Daoy (cell line): ENCODE measurements at places on chromosomes 5 and 9. TPM values are rescaled to one million over a fixed set of nuclear protein-coding genes. Genes with fewer than 3 reads are reported as not detected.

DNA sequence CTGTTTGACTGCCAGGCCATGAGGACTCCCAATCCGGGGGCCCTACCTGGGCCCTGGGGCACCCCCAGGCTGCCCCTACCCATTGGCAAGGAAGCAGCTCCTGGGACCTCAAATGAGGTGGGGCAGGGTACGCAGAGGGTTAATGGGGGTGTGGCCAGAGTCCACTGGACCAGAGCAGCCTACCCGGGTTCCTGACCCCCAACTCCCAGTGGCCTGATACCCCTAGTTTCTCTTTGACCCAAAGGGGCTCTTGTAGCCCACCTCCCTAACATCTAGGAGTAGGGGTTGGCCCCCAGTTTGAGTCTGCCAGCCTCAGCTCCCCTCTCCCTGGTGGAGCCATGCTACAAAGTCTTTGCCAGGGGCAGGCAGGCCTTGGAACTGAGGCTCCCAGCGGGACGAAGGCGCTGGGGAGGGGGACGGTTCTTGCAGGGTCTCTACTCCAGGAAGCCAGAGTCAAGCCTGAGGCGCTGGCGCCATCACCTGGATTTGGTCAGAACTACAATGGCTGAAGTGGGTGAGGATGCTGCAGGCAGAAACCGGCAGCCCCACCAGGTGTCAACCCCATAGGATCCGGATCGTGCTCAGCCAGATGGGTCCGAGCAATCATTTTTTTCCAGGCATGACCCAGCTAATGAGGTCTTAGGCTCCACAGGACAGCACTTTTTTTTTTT, 8.4 kb upstream of the CERCAM start:
- DNase-seq = peak; percentile 68

- no peak for DNase-seq
Measured at GRCh38 chr5:150411245-150411979, 1.3 kb downstream of the CD74 start.

DNA sequence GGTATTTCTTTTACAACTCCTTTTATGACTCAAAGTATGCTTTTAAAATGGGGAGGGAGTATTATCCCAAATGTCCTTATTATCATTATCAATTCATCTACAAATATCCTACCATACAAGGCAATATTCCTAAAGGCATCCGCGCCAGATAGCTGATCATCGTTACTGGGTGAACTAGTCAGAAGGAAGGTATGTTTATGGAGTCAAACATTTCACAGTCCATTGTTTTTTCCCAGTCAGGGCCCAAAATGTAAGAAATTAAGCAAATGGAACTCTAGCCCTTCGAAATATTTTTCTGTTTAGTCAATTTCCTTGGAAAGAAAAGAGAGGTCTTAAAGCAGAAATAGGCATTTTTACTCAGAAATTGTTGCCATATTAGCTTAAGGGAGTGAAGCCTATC, 188.5 kb upstream of the CCNG1 start:
- no peak for DNase-seq

GRCh38 chr5:133919148-133920136, 49.0 kb downstream of the C5orf15 start:
- DNase-seq = no peak

- no peak for DNase-seq
Measured at GRCh38 chr5:110267714-110268113, 458.8 kb downstream of the TMEM232 start.

DNA sequence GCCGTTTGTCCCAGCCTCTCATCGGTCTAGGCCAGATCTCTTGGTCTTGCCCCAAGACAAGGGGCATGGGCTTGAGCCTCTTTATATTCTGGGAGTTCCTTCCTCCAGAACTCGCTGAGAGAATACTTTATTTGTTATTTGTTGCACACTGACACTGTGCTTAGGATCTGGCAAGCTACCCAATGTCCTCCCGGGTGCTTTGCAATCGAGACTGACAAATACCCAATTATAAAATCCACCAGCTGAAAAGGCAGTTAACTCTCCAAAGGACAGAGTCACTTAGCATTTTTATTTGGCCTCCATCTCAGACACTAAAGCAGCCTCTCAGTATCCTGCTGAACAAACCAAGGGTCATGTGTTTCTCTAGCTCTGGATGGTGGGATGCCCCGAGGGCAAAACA, 500.2 kb upstream of the DAP start:
- no peak for DNase-seq

- DNase-seq = peak; percentile 3
Measured at GRCh38 chr5:158514986-158515359, 584.7 kb downstream of the EBF1 start.

DNA sequence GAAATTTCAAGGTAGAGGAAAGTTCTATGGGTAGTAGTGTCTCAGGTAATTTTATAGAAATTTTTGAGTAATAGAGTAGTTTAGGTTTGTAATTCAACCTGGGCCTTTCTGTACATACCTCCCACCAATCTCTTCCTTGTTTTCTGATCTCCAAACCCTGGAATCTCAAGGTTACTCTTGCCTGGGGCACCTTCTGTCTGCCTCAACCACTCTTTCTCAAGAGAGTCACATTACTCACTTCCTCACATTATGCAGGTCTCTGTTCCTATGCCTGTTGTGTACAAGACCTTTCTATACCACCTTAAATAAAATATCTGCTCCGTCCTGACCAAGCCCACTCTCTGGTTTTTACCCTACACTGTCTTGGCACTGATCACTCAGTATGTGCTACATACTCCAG, 412.6 kb upstream of the CTNND2 start:
- no peak for DNase-seq

- DNase-seq = no peak
Measured at GRCh38 chr5:176389135-176390123, 878 bp downstream of the HIGD2A start.

- DNase-seq = peak; percentile 45
Measured at GRCh38 chr5:114360816-114361723, 800 bp upstream of the KCNN2 start.

DNA sequence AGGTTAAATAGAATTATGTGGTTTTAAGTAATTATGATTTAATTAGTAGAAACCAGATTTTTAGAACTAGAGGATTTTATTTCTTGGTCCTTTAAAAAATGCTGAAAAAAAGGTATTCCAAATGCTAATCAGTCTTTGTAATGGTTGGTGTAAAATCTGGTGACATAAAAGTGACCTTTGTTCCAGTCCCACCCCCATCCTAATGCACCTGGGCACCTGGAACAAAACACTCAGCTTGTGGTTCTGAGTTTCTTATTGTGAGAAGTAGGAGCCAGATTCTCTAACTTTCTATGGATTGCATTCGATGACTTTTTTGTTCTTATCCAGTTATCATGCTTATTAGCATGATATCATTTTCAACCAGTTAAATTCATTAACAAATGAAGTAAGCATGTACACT, 115.1 kb upstream of the CTNND2 start:
- no peak for DNase-seq

GRCh38 chr9:136225748-136226679, 19.6 kb downstream of the QSOX2 start:
- peak; percentile 71 for DNase-seq

DNA sequence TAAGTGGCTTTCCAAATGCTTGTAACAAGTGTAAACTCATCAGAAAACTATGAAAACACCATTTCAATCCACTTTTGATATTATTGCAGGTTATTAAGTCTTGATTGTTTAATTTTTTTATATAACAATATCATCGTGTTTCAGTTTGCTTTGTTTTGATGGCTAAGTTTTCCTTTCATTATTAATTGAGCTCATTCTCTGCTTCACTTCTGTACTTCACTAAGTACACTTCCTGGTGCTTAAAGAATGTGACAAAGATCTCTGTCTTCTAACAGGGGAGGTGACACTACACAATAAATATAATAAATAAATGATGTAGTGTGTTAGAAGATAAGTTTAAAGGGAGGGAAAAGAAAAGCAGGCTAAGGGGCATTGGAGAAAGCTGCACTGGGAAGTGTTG, 13.0 kb upstream of the RAD23B start:
- no peak for DNase-seq

DNA sequence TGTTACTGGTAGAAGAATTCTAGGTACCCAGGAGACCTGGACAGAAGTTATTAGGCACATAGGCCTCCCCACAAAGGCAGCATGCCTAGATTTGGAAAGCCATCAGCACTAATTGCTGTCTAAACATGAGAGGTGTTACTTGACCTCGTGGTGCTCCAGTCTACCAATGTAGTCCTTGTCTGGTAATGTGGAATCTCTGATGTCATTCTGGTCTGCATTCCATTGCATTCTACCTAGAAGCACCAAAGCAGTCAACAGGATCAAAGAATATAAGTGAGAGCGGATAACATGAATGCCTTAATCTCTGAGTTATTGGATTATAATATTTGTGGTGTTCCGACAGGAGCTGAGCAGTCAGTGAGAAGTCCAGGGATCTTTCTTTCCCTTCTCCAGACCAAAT, 175.2 kb downstream of the PSAT1 start:
- no peak for DNase-seq

GRCh38 chr9:105176194-105176593, 68.3 kb upstream of the SLC44A1 start:
- no peak for DNase-seq

DNA sequence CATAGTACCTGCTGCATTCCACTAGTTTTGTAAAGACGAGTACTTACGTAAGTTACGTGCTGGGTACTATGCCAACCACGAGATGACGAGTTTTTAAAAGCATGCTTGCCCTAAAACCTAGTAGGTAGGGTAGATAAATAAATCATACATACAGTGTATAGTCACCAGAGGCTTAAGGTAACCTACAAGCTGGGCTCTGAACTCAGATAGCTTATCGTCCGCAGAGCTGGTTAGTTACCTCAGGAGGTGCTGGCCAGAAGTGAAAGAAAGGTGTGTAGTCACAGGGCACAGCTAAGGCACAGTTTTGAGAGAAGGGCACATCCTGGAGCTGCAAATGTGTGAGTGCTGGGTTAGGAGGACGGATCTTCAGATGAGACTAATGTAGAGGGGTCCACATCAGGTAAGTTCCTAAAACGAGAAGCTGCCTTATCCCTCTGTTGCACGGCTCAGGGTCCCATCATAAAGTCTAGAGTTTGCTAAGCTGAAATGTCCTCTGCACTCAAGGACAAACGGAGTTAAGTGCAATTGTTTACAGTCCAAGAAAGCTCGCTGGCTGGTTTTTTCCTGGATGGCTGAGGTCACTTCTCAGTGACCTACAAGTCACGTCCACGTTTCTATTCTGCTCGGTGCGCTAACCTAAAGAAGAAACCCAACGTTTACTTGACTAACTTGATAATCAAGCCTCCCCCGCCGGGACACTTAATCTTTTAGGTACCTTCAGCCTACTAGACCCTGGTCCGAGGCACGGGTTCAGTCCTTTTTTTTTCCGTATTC, 1.1 kb upstream of the SNX24 start:
- DNase-seq = no peak

- DNase-seq = peak; percentile 49
Measured at GRCh38 chr5:172106511-172107356, 81.3 kb downstream of the STK10 start.

- no peak for DNase-seq
Measured at GRCh38 chr9:114894206-114894605, 36.2 kb downstream of the TNFSF8 start.

DNA sequence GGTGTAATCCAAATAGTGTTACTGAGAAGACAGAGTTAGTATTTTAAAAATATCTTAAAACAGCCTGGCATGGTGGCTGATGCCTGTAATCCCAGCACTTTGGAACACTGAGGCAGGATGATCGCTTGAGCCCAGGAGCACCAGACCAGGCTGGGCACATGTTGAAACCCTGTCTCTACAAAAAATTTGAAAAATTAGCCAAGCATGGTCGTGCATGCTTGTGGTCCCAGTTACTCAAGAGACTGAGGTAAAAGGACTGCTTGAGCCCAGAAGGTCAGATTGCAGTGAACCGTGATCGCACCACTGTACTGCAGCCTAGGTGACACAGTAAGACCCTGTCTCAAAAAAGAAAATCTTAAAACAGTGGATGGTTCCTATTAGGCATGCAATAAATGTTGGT, 12.4 kb downstream of the IFNA1 start:
- no peak for DNase-seq

- DNase-seq = peak; percentile 82
Measured at GRCh38 chr5:33850100-33850594, 41.6 kb downstream of the ADAMTS12 start.

- DNase-seq = peak; percentile 18
Measured at GRCh38 chr9:116368680-116369079, 215.1 kb downstream of the PAPPA start.

DNA sequence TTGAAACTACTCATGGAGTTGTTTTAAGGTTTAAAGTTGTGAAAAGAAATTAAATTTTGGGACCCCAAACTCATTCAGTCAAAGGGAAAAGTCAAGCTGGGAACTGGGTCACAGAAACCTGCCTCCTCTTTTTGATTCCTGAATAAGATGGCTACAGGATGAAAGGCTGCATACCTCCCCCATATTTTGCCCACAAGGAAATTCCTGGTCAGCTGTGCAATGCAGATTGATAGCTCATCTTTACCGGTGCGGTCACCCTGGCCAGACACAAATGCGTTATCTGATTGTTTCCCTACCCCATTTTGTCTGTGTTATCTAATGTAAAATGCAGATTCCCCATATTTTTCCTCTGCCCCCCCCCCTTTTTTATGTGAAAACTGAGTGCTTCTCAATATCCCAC, 1.3 kb downstream of the HAVCR2 start:
- DNase-seq = peak; percentile 40

GRCh38 chr5:73603998-73604397, 22.0 kb upstream of the ARHGEF28 start:
- DNase-seq = no peak

- DNase-seq = no peak
Measured at GRCh38 chr9:96177005-96177718, 124.8 kb downstream of the HSD17B3 start.

DNA sequence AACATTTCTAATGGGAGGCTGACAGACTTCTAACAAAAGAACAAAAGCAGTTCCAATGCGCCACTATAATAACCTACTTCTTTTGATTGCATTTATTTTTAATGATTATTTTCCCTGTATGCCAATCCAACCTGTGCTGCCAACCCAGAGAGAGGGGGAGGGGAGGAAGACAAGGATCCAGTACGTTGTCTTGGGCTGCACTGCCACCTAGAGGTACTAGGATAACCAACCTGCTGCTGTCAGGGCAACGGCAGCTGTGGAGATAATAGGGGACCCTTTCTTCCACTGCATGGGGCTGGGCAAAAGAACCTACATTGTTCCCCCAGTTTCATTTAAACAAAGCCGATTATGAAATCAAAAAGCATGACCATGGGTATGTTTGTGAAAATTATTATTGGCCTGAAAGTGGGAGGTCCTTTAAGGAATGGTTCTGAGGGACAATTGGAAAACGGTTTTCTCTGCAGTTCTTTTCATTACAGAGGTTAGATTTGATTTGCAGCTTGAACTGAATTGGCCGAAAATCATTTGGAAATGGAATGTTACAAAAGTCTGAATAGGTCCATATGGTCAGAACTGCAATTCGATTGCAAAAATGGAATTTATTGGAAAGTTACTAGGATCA, 101.3 kb downstream of the RASEF start:
- peak; percentile 84 for DNase-seq

- no peak for DNase-seq
Measured at GRCh38 chr5:9490494-9491097, 55.3 kb downstream of the SEMA5A start.

GRCh38 chr5:132495667-132496190, 5.2 kb upstream of the IRF1 start:
- peak; percentile 95 for DNase-seq

GRCh38 chr5:124935065-124935464, 188.6 kb upstream of the ZNF608 start:
- no peak for DNase-seq

The SLC4A9 gene
- total RNA-seq = not detected in 2 replicates

The PLPPR1 gene
- not detected in 2 replicates for total RNA-seq

The MSX2 gene
- 11.1 and 13.4 TPM in 2 replicates for total RNA-seq

The SLC6A18 gene
- not detected in 2 replicates for total RNA-seq

The QRFP gene
- not detected in 2 replicates for total RNA-seq

The PCDHA7 gene
- total RNA-seq = 0.71 and 0.97 TPM in 2 replicates

The PCDHA1 gene
- total RNA-seq = 0.42 and 1.2 TPM in 2 replicates

The DOK3 gene
- total RNA-seq = 3.7 and 3.9 TPM in 2 replicates

The ACOT12 gene
- not detected in 2 replicates for total RNA-seq

The SARDH gene
- 0.45 and 1.2 TPM in 2 replicates for total RNA-seq

The SLC34A1 gene
- not detected in 2 replicates for total RNA-seq
